ENCODE measurements at places on chromosomes 13 and 19. TPM values are rescaled to one million over a fixed set of nuclear protein-coding genes. Genes with fewer than 3 reads are reported as not detected.

PLPPR2 gene
- total RNA-seq: 3.1 TPM

OR7C1 gene
- total RNA-seq: not detected

ZNF560 gene
- not detected for total RNA-seq

ZNF17 gene
- 8.5 TPM for total RNA-seq

GRCh38 chr19:10670182-10670581, 16.0 kb downstream of the ILF3 start:
- no peak for DNase-seq
- H3K4me1 ChIP-seq: no peaks in the 10 kb centered on the region

GRCh38 chr19:2648528-2648937, 54.0 kb downstream of the GNG7 start:
- no peak overlapping the region for H3K4me3 ChIP-seq
- peaks cover under 1% of the 10 kb centered on the region for H3K4me1 ChIP-seq
- DNase-seq: peak; percentile 81
- H3K27me3 ChIP-seq: no peaks in the 10 kb centered on the region

- peak; percentile 96 for DNase-seq
- H3K36me3 ChIP-seq: no peaks in the 10 kb centered on the region
- H3K27me3 ChIP-seq: no peaks in the 10 kb centered on the region
- H3K4me1 ChIP-seq: peaks cover 14% of the 10 kb centered on the region
- H3K4me3 ChIP-seq: peak within 1 kb of the TSS; percentile 93
Observed at GRCh38 chr19:37905946-37906868, at the start of gene WDR87. TSS of gene WDR87 (minus strand) at chr19:37906594. CDS start at chr19:37898239, 8,355 bp downstream.

DNA sequence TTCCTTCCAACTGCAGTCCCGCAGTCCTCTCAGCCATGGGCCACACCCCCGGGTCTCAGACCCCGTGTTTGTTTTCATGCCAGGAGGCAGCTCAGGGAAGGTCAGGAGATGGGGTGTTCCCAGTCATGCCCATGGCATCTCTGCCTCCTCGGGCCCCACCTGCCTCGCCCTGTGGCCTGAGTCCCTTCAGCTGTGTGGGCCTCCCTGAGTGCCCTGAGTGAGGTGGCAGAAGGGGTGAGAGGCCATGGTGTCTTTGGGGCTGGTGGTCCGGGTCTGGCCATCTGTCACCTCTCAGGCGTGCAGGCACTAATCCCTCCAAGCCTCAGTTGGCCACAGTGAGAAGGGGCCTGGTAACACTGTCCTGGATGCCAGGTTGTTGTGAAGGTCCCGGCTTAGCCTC, 10.9 kb upstream of the KDM4B start:
- no peak overlapping the region for H3K4me3 ChIP-seq
- DNase-seq: no peak
- no peaks in the 10 kb centered on the region for H3K4me1 ChIP-seq
- no peak overlapping the region for H3K27ac ChIP-seq
- H3K36me3 ChIP-seq: peaks cover 13% of the 10 kb centered on the region
- H3K27me3 ChIP-seq: no peaks in the 10 kb centered on the region

- no peak overlapping the region for H3K27ac ChIP-seq
- H3K27me3 ChIP-seq: no peaks in the 10 kb centered on the region
- no peak for DNase-seq
- H3K36me3 ChIP-seq: no peaks in the 10 kb centered on the region
- H3K4me3 ChIP-seq: no peak overlapping the region
Observed at GRCh38 chr13:105153611-105154010, 1381.9 kb downstream of the EFNB2 start.

DNA sequence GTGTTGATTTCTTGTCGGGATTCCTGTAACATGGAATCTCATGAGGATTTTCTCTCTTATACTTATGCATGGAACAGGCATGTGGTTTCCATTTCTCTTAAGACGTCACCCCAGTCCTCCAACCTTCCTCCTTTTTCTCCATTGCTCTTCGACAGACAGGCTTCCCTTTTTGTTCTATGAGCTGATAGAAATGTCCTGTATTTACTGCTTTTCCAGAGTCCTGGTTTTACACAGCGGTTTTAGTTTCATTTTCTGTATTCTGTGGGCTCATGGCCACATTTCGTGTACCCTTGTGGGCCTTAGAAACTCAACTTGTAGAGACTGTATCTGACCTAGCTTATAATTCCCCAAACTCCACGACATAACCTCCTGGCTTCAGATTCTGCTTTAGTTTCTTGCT, 113.1 kb downstream of the PAN3 start:
- H3K4me1 ChIP-seq: peaks cover 7% of the 10 kb centered on the region
- peaks cover 7% of the 10 kb centered on the region for H3K36me3 ChIP-seq
- no peaks in the 10 kb centered on the region for H3K27me3 ChIP-seq
- H3K4me3 ChIP-seq: no peak overlapping the region

- peaks cover 81% of the 10 kb centered on the region for H3K27me3 ChIP-seq
- peak overlapping the region; percentile 39 for H3K4me3 ChIP-seq
- DNase-seq: peak; percentile 45
Observed at GRCh38 chr13:33015791-33016323, 366 bp upstream of the KL start.

GRCh38 chr13:67961331-67961730, 731.2 kb upstream of the PCDH9 start:
- DNase-seq: no peak
- H3K27ac ChIP-seq: no peak overlapping the region
- no peaks in the 10 kb centered on the region for H3K4me1 ChIP-seq
- H3K4me3 ChIP-seq: no peak overlapping the region
- no peaks in the 10 kb centered on the region for H3K27me3 ChIP-seq

GRCh38 chr13:42876270-42876714, 94.9 kb downstream of the FAM216B start:
- no peaks in the 10 kb centered on the region for H3K36me3 ChIP-seq
- peaks cover 53% of the 10 kb centered on the region for H3K27me3 ChIP-seq
- no peak for DNase-seq
- H3K4me1 ChIP-seq: peaks cover 18% of the 10 kb centered on the region

- H3K4me3 ChIP-seq: no peak overlapping the region
- H3K4me1 ChIP-seq: peaks cover 13% of the 10 kb centered on the region
- DNase-seq: no peak
- H3K27ac ChIP-seq: no peak overlapping the region
- H3K27me3 ChIP-seq: no peaks in the 10 kb centered on the region
- H3K36me3 ChIP-seq: no peaks in the 10 kb centered on the region
Observed at GRCh38 chr13:73991384-73991783, 142.8 kb downstream of the KLF12 start.

- no peak overlapping the region for H3K27ac ChIP-seq
- no peak for DNase-seq
- H3K4me3 ChIP-seq: peak overlapping the region; percentile 45
- H3K4me1 ChIP-seq: peaks cover 6% of the 10 kb centered on the region
- peaks cover 86% of the 10 kb centered on the region for H3K27me3 ChIP-seq
- H3K36me3 ChIP-seq: no peaks in the 10 kb centered on the region
Observed at GRCh38 chr19:14073925-14074838, 1.6 kb downstream of the MISP3 start.

- H3K27me3 ChIP-seq: no peaks in the 10 kb centered on the region
- H3K4me3 ChIP-seq: peak overlapping the region; percentile 29
- peaks cover 96% of the 10 kb centered on the region for H3K4me1 ChIP-seq
- H3K27ac ChIP-seq: peak overlapping the region; percentile 91
- peak; percentile 93 for DNase-seq
Observed at GRCh38 chr13:99661791-99662190, 160.5 kb downstream of the TM9SF2 start.

All from neural progenitor cell (in vitro differentiated cells).